ENCODE measurements at places on chromosomes 12 and 14.

DNA sequence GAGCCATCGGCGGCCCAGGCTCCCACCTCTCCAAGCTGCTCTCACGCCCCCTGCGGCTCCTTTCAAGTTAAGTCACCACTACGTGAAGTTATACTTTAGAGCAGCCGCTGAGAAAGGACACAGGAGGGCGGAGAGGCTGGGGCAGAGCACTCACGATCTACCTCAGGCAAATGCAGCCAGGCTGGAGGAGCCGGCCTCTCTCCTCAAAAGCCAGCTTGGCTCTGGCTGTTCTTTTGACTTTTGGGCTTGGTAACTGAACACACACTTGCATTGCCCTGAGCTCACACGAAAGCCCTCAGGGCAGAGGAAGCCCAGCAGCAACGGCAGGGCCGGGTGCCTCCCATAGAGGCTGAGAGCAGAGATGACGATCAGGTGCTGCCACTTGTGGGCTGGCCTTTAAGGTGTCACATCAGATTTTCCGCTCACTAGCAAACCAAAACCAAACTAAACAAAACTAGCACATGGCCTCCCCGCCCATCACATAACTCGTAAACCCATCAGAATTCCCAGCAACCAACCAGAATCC, 75.2 kb downstream of the PITPNM2 start:
- no peak for DNase-seq

DNA sequence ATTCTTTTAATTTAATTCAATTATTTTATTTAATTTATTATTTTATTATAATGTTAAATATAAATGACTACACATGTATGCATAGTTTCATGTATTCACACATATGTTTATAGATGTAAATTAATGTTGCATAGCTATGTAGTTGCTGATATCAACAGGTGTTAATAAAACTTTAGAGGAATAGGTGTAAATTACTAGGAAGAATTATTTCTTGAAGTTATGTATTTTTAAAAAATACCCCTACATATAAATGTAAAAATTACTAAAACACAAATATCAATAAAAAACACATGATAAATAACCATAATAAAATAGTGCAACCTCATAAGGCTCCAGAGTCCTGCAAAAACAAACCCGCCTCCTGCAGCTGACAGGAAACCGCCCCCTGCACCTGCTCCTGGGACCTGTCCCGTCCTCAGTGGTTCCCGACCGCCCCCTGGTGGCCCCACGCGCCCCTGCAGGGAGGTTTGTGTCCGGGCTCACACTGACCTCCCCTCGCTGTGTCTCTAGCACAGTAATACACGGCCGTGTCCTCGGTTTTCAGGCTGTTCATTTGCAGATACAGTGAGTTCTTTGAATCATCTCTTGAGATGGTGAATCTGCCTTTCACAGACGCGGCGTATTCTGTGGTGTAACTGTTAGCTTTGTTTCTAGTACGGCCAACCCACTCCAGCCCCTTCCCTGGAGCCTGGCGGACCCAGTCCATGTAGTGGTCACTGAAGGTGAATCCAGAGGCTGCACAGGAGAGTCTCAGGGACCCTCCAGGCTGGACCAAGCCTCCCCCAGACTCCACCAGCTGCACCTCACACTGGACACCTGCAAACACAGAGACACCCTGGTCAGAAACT, 1264.0 kb downstream of the TMEM121 start:
- no peak for DNase-seq

GRCh38 chr12:9947674-9948073, 15.5 kb upstream of the CLEC2A start:
- no peak for DNase-seq

GRCh38 chr12:121424624-121424975, 24.7 kb downstream of the RNF34 start:
- DNase-seq, result no peak

DNA sequence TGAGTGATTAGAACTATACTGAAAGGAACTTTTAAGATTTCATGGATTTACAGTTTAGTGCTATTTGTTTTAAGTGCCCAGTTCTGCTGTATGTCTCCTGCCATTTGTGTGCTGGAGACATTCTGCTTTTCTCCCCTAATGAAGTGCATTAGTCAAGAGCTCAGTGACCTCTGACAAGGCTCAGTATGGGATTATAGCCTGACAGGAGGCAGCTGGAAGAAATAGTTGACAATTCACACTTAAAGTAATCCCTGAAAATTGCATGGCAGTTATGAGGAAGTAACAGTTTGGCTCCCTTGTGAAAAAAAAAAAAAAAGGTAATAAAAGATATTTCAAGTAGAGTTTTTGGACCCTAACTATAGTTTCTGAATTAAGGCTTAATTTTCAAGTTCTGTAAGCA, 70.3 kb downstream of the ALX1 start:
- no peak for DNase-seq

All from NCI-H2081 treated with DMSO at 0.1 percent for 48 hours (cell line).